ENCODE measurements at places on chromosomes 4 and X.

DNA sequence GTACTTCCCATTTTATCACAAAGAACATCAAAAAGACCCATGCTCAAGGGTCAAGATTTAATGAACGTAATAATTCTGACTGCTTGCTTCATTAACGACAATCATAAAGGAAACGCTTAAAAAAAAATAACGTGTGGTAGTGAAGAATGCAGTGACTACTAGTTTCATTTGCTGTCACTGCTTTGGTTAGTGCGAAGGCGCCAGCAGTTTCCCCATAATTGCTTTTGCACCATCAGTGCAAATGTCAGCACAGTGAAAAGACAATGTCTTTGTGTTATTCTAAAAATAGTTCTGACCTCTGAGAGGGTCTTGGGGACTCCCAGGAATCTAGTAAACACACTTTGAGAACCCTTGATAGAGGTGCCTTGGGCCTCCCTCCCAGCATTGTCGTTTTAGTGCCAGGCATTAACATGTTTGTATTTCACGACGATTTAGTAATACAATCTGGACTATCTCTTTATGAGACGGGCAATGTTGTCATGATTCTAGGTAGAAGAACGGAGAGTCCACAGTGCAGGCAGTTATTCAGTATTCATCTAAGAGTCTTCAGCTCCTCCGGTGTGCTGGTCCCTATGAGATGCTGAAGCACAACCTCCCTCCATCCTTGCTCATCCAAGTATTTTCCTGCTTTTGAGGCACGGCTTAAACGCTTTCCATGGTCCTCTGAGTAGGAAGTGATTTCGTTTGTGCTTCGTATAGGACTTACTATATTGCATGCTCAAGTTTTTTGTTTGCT lies 71.0 kb downstream of the AFF1 start:
- no peak for DNase-seq

DNA sequence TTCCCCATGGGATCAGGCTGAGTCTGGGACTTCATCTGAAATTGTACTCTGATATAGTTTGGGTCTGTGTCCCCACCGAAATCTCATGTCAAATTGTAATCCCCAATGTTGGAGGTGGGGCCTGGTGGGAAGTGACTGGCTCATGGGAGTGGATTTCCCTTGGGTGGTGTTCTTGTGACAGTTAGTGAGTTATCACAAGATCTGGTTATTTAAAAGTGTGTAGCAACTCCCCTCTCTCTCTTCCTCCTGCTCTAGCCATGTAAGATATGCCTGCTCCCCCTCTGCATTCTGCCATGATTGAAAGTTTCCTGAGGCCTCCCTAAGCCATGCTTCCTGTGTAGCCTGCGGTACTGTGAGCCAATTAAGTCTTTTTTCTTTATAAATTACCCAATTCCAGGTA lies 61.0 kb downstream of the RASGEF1B start:
- DNase-seq: no peak

DNA sequence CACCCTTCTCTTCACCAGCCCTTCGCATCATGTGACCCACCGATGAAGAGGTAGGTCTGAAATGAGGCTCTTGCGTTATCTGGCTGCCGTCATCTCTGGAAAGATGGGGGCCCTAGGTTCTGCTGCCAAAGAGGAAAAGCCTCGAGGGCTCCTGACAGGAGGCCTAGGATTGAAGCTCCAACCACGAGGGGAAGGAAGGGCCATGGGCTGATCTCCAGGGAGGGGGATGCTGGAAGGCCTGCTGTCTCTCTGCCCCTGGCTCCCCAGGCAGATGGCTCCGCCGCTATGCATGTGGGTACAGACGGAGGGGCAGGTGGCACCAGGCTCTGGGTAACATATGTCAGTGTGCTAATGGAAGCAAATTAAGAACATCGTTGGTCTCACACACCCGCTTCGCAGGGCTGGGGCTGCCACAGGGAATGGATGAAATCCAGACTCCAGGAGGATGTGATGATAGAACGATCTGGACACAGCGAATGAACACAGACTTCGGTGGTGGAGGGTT lies 44.9 kb downstream of the AFAP1 start:
- DNase-seq: no peak

- no peak for DNase-seq
These were observed 353 bp upstream of the SMIM10 start for GRCh38 chrX:134990475-134990800.

- no peak for DNase-seq
These were observed 111.3 kb downstream of the PCDH18 start for GRCh38 chr4:137420901-137421396.

DNA sequence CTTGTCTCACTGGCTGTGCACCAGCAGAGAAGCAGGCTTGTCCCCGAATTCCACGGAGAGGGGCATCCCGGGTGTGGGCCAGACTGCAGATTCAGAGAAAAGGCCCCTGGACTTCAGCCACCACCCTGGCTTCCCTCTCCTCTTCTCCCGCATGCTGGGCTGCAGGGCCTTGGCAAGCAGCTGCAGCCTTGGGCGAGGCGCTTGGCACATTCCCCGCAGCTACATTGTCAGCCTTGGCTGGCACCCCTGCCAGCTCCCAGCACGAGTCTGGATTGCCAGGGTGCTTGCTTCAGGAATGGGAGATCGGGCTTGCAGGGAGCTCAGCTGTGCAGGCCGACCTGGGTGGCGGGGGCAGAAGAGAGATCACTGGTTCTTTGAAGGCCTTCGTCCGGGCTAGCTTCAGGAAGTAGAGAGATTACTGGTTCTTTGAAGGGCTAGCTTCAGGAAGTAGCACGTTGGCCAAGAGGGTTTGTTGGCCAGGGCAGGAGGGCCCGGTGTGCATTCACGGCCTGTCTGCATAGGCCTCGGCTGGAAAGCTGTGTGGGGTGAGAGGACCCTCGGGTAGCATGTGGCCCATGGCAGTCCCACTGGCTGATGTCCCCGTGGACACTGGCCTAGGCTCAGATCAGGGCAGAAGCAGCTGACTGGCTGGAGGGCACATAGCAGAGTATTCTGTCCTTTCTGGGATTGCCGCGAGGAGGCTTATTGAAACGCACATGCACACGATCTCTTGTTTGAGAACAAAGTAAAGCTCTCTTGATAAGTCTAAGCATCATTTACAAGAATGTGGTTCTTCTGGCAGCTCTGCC lies 2.7 kb downstream of the ABCD1 start:
- no peak for DNase-seq

- DNase-seq: no peak
These were observed 71.6 kb upstream of the TEX13D start for GRCh38 chrX:124260845-124261244.

- no peak for DNase-seq
These were observed 17.1 kb upstream of the CD40LG start for GRCh38 chrX:136630881-136631280.

- DNase-seq: no peak
These were observed 81.0 kb upstream of the STIM2 start for GRCh38 chr4:26779674-26780073.

DNA sequence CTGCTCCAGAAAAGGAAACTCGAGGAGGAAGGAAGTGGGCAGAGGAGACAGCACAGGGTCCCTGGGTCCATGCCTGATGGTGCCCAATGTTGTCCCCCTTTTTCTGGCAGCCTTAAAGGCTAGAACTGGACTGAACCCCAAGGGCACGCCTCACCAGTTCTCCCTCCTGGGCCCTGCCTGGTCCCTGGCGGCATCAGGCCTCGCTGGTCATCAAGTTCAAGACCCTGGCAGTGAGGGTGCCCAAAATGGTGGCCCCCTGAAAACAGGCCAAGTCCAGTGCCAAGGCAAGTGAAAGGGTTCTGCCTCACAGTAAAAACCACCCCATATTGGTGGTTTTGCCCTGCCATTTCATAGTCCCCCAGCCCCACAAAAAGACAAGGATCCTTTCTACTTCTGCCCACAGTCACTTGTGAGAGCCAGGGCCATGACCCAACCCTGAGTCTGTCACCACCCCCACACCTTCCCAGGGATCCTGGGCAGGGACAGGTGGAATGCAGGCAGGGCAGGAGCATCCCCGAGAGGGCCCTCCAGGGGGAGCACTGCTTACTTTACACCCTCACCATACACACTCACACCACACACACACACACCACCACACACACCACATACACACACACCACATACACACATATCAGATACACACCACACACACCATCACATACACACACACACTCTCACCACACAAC lies 107.6 kb downstream of the DCTD start:
- no peak for DNase-seq

DNA sequence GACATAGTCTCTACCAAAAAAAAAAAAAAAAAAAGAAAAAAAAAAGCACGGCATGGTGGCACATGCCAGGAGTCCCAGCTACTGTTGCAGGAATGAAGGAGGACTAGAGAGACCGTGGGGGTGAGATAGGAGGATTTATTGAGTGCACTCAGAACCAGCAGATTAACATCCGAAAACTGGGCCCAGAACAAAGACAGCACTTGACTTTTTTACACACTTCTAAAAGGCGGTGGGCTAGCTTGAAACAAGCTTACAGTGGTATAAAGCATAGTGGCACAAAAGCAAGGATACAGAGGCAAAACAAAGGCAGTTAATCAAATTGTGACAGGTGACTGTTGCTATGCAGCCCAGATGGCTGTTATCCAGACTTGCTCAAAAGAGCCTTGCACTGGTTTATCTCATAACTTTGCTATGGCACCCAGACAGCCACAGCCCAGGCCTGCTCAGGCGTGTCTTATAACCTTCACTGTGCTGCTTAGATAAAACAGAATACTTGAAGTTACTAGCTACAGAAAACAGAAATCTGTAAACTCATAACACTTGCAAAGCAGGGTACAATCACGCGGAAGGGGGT lies 9.9 kb upstream of the PI4K2B start:
- DNase-seq: no peak

- no peak for DNase-seq
These were observed 1118.2 kb downstream of the ARAP2 start for GRCh38 chr4:35125995-35126712.

DNA sequence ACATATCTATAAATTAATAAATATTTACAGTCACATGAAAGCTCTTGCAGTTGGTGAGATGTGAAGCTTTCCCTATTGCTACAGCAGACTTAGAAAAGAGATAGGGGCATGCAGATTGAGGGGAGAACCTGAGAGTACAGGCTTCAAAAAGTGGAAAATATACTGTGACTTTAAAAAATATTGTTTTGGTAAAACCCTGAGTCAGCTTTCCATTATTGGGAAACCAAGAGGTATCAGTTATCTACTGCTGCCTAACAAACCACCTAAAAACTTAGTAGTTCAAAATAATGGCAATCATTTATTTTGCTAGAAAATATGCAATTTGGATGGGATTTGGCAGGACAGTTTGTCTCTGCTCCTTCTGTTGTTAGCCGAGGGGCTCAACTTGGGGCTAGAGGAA lies 38.3 kb downstream of the LANCL3 start:
- DNase-seq: no peak

- no peak for DNase-seq
These were observed 11.2 kb downstream of the IRAK1 start for GRCh38 chrX:154008521-154008920.

Data from KG1 (cell line).